AML-193 (cell line): ENCODE measurements at places on chromosomes 16 and 17.

- DNase-seq = peak; percentile 96
Measured at GRCh38 chr16:592518-593306, 2.8 kb downstream of the RAB40C start.

- no peak for DNase-seq
Measured at GRCh38 chr16:48150707-48151106, 5.1 kb downstream of the ABCC12 start.

- no peak for DNase-seq
Measured at GRCh38 chr17:51475730-51476129, 215.4 kb downstream of the UTP18 start.

DNA sequence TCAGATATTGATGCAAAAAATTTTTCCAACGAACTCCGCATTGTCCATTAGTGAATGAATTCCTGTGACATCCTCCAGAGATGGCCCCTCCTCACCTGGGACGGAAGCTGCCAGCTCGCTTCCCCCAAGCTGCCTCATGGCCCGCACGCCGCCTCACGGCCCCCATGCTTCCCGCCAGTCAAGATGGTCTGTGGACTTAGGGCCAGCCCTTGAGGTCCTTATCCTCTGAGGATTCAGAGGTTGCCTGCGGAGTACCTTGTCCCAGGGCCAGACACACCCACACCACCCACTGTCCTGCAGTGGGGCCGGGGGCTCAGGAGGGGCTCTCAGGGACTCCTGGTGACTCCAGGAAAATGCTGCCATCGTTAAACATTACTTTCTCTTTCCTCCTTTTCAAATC is 73.6 kb downstream of the SEC14L1 start:
- no peak for DNase-seq

- no peak for DNase-seq
Measured at GRCh38 chr17:78787444-78787843, 5.4 kb upstream of the CYTH1 start.

GRCh38 chr17:38508570-38508950 is 80.3 kb downstream of the ARHGAP23 start:
- DNase-seq = no peak

GRCh38 chr16:35730251-35730650 is 2270.8 kb downstream of the TP53TG3F start:
- no peak for DNase-seq
